ENCODE measurements at places on chromosomes 3 and 15. TPM values are rescaled to one million over a fixed set of nuclear protein-coding genes. Genes with fewer than 3 reads are reported as not detected.

The TNFSF10 gene
- 49.7 TPM for polyA plus RNA-seq

DNA sequence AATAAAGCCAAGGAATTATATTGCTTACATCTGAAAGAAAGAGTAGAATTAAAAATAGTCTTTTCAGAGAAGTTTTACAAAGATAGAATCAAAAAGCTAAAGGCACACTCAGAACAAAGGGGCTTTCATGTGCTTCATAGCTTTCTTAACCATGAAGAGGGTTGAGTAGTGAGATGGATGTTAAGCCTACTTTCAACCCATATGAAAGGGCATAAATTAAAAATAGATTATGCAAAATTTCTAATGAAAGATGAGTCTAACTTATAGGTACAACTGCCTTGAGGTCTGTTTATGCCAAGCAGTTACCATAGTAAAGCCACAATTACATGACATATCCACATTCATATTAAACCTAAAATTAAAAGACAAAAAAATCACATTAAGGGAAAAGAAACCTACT, 223.3 kb upstream of the ARHGEF26 start:
- no peak for DNase-seq

GRCh38 chr3:146189519-146190173, 28.7 kb upstream of the PLOD2 start:
- no peak for DNase-seq

GRCh38 chr3:36196058-36196457, 184.2 kb upstream of the STAC start:
- no peak for DNase-seq

The SAMMSON gene
- polyA plus RNA-seq = not detected

GRCh38 chr3:4314688-4315087, 11.5 kb downstream of the SETMAR start:
- DNase-seq = no peak

DNA sequence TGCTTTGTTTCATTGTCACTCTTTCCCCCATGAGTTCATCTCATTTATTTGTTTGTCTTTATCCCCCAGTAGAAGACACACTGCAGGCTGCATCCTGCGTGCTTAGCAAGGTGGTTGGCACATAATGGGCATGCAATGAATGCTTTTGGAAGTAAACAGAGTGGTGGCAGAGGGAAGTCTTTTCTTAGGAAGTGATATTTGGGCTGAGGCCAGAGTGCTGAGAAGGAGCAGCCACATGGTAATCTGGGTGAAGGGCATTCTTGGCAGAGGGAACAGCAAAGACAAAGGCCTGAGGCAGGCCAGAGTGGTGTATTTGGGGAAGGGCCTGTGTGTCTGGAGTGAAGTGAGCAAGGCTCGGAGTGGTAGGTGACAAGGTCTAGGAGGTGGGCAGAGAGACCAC, 17.7 kb upstream of the ADAMTS7 start:
- no peak for DNase-seq

Measured in left renal cortex interstitium (tissue), 4 donors.